ENCODE measurements at places on chromosomes 12 and 14.
A peak's percentile ranks its signal among the peaks of the same experiment; 100 is the strongest.

DNA sequence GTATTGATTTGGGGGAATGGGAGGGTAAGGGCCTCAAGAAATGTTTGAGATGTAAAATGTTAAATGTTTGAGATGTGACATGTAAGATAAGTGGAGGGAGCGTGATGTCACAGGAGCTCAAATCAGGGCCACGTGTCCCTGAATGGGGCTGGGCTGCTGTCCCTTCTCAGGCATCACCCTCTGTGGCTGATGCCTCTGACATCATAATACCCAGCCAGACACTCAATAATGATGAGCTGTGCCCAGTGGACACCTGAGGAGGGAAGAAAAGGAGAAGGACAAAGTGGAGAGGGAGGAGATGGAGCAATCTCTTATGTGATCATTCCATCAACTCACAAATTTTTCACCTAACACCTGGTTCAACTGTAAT is 120.8 kb downstream of the SAMD4A start:
- DNase-seq = no peak

- DNase-seq = no peak
These were observed 48.7 kb downstream of the CCDC88C start for GRCh38 chr14:91368776-91369416.

- peak; percentile 6 for DNase-seq
These were observed 78.2 kb upstream of the PTGDR start for GRCh38 chr14:52189325-52189724.

DNA sequence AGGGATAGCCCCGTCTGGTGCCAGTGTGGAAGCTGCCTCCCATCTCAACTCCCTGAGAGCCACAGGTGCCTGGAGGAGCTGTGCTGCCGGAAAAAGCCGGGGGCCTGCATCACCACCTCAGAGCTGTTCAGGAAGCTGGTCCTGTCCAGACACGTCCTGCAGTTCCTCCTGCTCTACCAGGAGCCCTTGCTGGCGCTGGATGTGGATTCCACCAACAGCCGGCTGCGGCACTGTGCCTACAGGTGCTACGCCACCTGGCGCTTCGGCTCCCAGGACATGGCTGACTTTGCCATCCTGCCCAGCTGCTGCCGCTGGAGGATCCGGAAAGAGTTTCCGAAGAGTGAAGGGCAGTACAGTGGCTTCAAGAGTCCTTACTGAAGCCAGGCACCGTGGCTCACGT is 25.5 kb upstream of the P2RX4 start:
- DNase-seq = no peak

GRCh38 chr14:80127466-80127865 is 83.8 kb downstream of the DIO2 start:
- DNase-seq = no peak

DNA sequence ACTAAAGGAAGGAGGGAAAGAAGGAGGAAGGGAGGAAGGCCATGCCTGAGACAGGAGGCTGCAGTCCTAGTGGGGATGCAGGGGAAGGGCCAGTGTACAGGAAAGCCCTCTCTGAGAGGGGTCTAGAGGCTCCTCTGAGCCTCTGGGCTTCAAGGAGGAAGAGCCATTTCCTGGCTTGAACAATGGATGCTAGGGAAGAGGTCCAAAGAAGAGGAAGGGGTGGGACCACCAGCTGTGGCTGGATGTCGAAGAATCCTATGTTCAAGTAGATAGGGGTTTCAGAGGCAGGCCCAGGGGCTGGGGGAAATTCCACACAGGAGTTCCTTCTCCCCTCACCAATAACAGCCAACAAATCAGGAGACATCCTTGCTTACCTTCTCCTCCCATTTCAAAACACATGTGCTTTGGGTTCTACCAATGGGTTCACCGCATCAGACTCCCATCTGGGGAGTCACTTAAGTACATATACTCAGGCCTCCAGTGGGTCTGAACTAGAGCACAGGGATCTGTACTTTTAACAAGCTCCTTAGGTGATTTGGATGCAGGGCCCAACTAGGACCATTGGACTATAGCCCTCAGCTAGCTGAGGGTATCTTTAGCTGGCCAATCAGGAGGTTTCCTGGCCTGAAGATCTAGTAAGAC is 32.4 kb downstream of the PRPF40B start:
- no peak for DNase-seq

- DNase-seq = no peak
These were observed 45.4 kb downstream of the ATG14 start for GRCh38 chr14:55366271-55366670.

DNA sequence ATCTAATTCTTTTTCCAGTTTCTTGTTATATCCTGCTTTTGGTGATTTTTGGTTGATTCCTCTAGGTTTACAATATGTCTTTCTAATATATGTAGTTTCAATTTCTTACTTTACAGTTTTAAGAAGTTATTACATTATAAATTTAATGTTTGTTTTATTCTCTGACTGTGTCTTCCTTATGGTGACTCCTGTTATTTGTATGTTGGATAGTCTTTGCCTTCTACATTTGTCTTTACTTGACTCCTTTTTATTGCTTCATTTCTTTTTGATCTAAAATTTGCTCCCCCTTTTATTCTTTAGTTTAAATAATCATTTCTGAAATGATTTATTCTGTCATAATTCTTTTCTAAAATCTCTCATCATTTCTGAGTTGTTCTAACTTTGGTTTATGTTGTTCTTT is 125.8 kb downstream of the CCDC91 start:
- DNase-seq = no peak

- DNase-seq = no peak
These were observed 513.4 kb upstream of the FLRT2 start for GRCh38 chr14:85016496-85016895.

DNA sequence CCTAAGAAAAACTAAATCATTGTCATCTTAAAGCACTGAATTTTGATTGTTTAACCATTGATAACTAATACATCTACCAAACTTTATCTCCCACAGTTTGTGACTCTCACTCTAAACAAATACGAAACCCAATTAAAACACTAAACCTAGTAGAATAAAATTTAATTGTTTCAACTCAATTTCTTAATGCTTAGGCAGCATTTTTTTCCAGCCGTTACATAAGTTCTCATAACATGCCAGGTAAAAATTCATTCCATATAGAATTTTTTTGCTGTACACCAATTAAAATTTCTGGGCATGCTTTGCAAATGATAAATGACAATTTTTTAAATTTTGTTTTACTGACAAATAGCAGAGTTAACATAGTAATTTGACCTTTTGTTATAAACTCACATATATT is 658.2 kb upstream of the FLRT2 start:
- no peak for DNase-seq

- DNase-seq = peak; percentile 48
These were observed 2.0 kb downstream of the TPI1 start for GRCh38 chr12:6869049-6870021.

GRCh38 chr12:21819236-21819635 is 44.7 kb upstream of the KCNJ8 start:
- no peak for DNase-seq

DNA sequence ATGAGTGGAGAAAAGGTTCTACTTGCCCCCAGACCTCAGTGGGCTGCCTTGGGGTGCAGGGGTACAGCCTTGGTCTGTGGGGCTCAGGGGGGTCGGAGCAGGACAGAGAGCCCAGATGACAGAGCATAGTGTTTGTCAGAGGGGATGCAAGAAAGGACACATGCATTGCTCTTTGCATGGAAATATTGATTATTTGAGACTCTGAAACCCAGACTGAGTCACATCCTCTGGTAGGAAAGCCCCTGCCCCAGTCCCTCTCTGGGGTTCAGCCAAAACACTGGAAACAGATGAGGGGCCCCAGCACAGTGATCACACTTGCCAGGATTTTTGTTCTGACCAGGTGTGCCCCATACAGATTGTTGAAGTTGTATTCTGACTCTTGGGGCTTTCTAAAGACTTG is 1094.4 kb downstream of the BCL11B start:
- no peak for DNase-seq

- DNase-seq = no peak
These were observed 160.8 kb upstream of the TMPO start for GRCh38 chr12:98354520-98355035.

- DNase-seq = no peak
These were observed 380.0 kb downstream of the DIO2 start for GRCh38 chr14:79831195-79831892.

GRCh38 chr12:26204612-26205289 is 9.4 kb downstream of the SSPN start:
- DNase-seq = no peak

- no peak for DNase-seq
These were observed 154.9 kb downstream of the KIF26A start for GRCh38 chr14:104293231-104293841.

GRCh38 chr12:9349888-9350885 is 142.0 kb upstream of the PZP start:
- DNase-seq = no peak

GRCh38 chr14:69468949-69469348 is 15.6 kb upstream of the PLEKHD1 start:
- DNase-seq = no peak

GRCh38 chr12:57902478-57902969 is 38.8 kb upstream of the ATP23 start:
- DNase-seq = no peak

DNA sequence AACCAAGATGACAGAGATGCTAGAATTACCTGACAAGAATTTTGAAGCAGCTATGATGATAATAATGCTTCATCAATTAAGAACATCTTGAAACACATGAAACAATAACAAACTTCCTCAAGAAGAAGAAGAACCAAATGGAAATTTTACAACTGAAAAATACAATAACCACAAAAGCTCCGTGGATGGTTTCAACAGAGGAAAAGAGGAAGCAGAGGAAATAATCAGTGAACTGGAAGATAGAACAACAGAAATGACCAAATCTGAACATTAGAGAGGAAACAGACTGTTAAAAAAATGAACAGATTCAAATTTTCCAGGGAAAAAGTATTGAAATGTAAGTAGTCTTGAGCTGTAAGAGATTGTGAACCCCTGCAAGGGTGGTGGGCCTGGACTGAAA is 62.8 kb upstream of the SLC35F4 start:
- no peak for DNase-seq

DNA sequence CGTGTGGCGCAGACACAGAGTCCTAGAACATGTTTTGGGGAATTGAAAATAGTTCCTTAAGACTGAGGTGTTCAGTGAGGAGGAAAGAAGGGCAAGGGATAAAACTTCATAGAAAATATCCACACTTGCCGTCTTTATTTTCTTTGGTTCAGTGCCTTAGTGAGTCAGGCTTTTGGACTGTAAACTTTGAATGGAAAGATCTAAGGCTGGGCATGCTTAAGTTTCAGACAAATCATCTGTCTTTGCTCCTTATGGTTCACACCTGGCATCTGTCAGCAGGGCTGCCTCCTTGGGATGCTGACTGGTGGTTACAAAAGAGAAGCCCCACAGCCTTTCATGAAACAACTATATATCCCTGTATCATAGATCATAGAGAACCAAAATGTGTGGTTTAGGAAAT is 136.3 kb upstream of the PRICKLE1 start:
- no peak for DNase-seq

GRCh38 chr12:4448371-4448940 is 2.8 kb upstream of the FGF6 start:
- no peak for DNase-seq

DNA sequence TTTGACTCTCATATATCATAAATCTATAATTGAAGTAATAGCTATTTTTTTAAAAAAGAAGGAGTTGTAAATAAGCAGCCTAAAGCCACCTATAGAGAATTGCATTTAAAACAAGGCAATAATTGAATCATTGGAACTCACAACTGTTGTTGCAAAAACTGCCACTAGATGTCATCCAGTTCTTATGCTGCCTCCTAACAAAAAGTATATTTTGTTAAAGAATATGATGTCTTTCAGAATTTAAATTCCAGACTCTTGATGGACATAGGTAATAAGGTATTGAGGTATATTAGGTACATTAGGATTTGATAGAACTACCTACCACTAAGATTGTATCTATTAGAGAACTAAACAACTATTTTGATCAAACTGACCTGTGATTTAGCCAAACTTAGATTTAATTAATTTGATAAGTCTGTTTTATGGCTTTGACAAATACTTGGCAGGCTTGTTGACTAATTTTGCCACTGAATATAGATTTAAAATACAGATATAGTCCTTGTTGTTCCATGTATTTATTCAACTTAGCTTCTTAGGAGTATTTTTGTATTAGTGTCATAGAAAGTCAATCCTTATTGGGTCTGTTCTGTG is 401.4 kb downstream of the RPL10L start:
- DNase-seq = no peak

- no peak for DNase-seq
These were observed 1104.3 kb downstream of the BCL11B start for GRCh38 chr14:98167705-98168104.

GRCh38 chr12:111784953-111785352 is 18.2 kb downstream of the ALDH2 start:
- no peak for DNase-seq

- DNase-seq = no peak
These were observed 106.6 kb upstream of the VASH1 start for GRCh38 chr14:76654573-76655108.

GRCh38 chr12:116125084-116125483 is 152.4 kb downstream of the MED13L start:
- no peak for DNase-seq

- no peak for DNase-seq
These were observed 165.3 kb downstream of the SNAPC1 start for GRCh38 chr14:61927520-61927919.

DNA sequence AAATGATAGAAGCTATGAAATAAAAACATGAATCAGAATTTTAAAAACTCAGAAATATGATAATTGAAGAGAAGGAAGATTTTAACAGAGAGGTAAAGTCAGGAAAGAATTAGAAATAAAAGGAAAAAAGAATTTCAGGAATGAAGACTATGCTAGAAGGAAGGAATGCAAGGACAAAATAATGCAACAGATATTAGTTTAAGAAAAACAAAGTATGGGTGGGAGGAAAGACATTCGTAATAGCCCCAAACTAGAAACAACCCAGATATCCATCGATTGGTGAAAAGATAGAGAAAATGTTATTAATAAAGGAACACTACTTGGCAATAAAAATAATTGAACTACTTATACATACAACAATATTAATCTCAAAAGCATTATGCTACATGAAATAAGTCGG is 129.6 kb downstream of the AKAP6 start:
- no peak for DNase-seq

DNA sequence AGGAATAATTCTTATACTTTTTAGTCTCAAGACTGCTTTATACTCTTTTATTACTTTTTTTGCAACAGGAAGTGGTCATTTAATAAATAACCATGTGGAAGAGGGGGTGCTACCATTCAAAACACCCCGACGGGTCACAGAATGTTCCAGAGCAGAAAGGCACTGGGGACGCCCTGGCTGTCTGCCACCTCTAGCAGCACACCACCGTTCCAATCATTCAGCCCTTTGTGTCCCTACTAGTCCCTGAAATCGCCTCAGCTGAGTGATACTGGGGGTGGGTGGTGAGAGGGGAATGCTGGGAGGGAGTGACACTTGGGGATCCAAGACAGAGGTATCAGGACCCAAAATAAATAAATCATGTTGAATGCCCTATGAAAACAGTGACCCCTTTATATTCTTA is 52.4 kb downstream of the MON2 start:
- DNase-seq = no peak

GRCh38 chr12:119829439-119829838 is 47.7 kb downstream of the CIT start:
- DNase-seq = peak; percentile 12

GRCh38 chr14:59358102-59358501 is 107.1 kb downstream of the GPR135 start:
- DNase-seq = no peak
